Hypothalamus (tissue), 51 donors: ENCODE measurements at places on chromosomes 5 and 9.
A peak's percentile ranks its signal among the peaks of the same experiment; 100 is the strongest.

DNA sequence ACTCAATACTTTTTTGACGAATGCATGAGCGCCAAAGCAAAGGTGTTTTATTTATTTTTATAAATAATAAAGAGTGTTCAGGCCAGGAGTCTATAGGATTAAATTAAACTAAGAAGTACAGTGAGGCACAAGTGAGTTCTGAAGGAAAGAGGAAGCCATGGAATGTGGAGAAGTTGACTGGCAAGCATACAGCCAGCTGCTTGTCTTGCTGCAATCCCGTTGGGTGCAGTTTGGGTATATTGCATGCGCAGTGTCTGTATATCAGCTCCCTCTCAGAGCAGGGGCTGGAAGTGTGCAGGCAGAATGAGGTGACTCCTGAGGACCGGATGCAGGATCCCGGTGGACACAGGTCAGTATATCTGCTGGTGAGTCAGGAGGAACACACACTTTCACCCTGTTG lies 315.6 kb downstream of the ZSWIM6 start:
- no peak for DNase-seq

DNA sequence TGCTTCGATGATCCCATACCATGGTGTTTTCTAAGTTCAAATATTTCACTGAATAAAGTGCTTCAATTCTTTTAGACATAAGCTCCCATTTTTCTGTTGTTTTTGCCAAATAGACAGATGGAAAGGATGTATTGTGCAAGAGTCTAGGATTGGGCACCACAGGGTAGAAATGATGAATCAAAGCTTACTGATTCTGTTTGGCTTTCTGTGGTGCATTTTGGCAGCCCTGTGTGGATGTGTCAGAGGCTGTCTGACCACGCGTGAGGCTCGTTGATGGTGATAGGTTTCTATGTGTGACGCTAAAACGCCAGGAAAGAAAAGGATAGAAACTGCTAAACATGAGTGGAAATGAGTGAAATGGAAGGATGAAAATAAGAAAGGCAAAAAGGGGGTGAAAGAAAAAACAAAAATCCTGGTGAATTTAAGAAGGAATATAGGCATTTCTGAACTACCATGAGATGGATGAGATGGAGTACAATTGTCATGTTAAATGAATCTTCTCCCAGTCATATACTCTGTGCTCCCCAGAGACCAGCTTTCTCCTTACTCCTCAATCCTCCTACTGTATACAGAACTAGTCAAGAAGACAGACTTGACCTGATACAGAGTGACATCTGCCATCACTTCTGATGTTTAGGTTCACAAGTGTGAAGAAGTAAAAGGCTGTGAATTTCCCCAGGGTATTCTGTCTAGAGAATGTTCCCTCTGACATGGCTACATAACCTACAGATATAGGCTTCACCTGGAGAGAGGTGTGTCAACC lies 54.4 kb downstream of the ANKH start:
- peak; percentile 37 for DNase-seq

DNA sequence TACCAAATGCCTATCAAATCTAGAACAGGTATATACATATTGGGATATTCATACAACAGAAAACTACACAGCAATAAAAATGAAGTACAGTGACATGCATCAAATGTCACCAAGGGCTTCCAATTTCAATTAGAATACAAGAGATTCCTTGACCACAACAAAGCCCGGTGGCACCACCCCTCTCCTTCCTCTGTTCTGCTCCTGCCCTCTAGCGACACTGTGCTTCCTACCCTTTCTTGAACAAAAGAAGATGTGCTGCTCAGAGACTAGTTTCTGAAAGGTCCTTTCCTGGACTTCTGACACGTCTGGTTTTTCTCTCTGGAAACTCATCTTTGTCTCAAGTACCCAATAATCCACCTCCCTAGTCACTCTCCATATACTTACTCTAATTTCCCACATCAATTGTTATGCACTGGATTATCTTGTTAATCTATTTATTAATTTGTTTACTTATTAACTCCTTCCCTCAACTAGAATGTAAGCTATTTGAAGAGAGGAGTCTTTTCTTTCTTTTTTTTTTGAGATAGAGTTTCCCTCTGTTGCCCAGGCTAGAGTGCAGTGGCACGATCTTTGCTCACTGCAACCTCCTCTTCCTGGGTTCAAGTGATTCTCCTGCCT lies 70.4 kb upstream of the CTSV start:
- peak; percentile 22 for DNase-seq

DNA sequence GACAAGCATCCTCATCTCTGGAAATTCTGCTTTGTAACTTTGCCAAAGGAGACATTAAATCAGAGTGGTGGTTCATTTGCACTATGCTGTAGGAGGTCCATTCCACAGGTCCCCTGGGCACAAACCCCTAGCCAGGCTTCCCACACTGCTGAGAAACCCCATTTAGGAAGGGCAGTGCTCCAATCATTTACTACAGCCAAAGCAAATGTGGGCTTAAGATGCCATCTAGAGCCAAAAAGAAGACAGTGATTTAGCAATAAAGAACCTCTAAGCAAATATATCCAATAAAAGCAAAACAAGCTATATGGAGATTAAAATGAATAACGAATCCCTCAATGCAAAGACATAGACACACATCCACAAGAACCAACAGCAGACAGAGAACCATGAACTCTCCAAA lies 129.0 kb upstream of the ALDH1B1 start:
- no peak for DNase-seq
